ENCODE measurements at places on chromosomes 11 and 22.

DNA sequence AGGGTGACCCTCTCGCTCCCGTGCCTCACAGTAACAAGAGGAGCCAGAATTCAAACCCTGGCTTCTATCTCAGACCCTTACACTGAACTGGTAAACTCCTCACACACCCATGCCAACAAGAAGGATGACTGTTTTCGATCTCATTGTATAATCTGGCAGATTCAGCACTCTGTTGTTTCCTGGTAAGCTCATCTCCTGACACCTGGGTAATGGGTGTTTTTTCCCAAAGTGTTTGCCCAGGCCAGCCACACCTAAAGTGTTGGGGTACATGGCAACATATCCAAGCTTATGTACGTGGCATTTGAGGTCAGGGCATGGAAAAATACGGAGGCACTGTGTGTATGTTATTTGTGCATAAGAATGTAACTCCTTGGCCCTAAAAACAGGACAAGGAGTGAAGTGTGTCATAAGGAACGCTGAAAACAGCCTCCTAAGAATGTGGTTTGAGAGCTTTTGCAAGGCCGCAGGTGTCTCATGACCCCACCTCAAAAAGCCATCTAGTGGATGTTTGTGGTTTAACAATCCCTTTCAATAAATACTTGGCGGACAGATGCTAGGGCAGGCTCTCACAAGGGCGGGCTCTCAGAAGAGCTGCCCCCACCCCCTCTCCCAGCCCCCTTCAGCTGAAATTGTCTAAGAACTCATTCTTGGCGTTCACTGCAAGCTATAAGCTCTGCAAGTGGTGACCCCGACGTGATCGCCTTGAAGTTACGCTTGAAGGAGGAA, at the start of gene MS4A15:
Gene MS4A15 (plus strand): TSS at position 561 of the 726 bp plus-strand sequence. CDS start 6,867 bp downstream, outside the sequence.
- H3K4me1 ChIP-seq, result no peaks in the 10 kb centered on the region
- no peak within 1 kb of the TSS for H3K27ac ChIP-seq
- no peaks in the 10 kb centered on the region for H3K36me3 ChIP-seq
- peak; percentile 64 for DNase-seq
- H3K27me3 ChIP-seq, result peaks cover 20% of the 10 kb centered on the region

DNA sequence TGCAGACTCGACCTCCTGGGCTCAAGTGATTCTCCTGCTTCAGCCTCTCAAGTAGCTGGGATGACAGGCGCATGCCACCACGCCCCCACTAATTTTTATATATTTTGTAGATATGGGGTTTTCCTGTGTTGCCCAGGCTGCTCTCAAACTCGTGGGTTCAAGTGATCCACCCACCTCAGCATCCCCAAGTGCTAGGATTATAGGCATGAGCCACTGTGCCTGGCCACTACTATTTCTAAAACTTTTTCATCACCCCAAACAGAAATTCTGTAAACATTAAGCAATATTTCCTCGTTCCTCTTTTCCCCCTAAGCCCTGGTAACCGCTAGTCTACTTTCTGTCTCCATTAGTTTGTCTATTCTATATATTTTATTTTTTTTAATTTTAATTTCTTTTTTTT, 9.0 kb upstream of the ATG16L2 start:
- no peak overlapping the region for H3K27ac ChIP-seq
- H3K36me3 ChIP-seq, result peaks cover 2% of the 10 kb centered on the region
- H3K4me1 ChIP-seq, result no peaks in the 10 kb centered on the region
- no peak for DNase-seq
- no peak overlapping the region for H3K4me3 ChIP-seq

DNA sequence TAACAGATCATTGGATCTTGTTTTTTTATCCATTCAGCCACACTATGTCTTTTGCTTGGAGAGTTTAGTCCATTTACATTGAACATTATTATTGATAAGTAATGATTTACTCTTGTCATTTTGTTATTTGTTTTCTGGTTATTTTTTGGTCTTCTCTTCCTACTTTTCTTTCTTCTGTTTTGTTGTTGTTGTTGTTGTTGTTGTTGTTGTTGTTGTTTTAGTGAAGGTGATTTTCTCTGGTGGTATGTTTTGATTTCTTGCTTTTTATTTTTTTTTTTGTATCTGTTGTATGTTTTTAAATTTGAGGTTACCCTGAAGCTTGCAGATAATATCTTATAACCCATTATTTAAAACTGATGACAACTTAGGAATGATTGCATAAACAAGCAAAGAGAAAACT, 28.6 kb downstream of the TAF1D start:
- no peaks in the 10 kb centered on the region for H3K4me1 ChIP-seq
- no peak for DNase-seq
- no peak overlapping the region for H3K4me3 ChIP-seq
- H3K27ac ChIP-seq, result no peak overlapping the region

GRCh38 chr11:69423611-69424385, 57.7 kb upstream of the LINC01488 start:
- no peaks in the 10 kb centered on the region for H3K27me3 ChIP-seq
- no peaks in the 10 kb centered on the region for H3K36me3 ChIP-seq
- no peaks in the 10 kb centered on the region for H3K4me1 ChIP-seq
- H3K27ac ChIP-seq, result no peak overlapping the region
- no peak overlapping the region for H3K4me3 ChIP-seq

- H3K27ac ChIP-seq, result no peak overlapping the region
- no peaks in the 10 kb centered on the region for H3K4me1 ChIP-seq
- no peak for DNase-seq
- no peaks in the 10 kb centered on the region for H3K36me3 ChIP-seq
- no peak overlapping the region for H3K4me3 ChIP-seq
These were observed 63.3 kb downstream of the GRIK4 start for GRCh38 chr11:120574876-120575275.

DNA sequence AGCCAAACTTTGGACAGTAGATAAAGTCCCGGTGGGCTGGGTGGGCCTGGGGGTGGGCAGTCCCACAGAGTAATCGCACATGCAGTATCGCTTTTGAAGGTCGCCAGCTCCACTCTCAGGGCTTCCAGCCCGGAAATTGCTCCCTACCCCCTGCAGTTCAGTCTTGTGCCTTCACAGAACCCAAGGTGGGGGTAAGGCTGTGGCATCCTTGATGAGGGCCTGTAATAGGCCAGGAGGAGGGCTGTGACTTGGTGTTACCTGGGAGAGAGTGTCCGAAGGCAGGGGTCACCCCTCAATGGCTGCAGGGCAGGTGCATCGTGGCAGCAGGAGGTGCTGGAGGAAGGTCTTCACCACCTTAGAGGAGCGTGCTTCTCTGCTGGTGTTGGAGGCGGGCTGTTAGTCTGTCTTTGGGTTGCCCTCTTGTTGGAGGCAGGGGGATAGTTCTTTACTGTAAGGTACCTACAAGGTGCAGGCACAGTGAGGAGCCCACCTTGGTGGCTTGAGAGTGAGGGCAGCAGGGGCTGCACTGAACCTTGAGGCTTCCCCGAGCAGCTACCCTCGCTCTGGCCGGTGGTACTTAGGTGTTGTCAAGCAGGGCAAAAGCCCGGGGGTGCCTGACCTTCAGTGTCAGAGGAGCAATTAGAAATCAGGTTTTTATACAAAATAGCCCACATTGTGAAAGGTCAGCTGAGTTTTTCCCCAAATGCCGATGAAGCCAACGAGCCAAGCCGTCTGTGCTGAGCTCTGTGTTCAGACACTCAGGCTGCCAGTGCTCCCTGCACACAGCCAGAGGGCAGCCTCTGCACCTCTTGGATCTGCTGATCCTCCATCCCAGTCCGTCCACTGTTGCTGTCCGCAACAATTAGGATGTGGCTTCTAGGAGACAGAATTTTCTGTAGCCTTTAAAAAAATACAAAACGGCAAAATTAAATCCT, 21.9 kb downstream of the SAMM50 start:
- DNase-seq, result no peak
- no peaks in the 10 kb centered on the region for H3K4me1 ChIP-seq
- no peak overlapping the region for H3K4me3 ChIP-seq
- peaks cover 44% of the 10 kb centered on the region for H3K36me3 ChIP-seq
- no peaks in the 10 kb centered on the region for H3K27me3 ChIP-seq

GRCh38 chr11:33779849-33780528, 5.7 kb upstream of the FBXO3 start:
- no peak overlapping the region for H3K4me3 ChIP-seq
- no peaks in the 10 kb centered on the region for H3K36me3 ChIP-seq
- peaks cover 33% of the 10 kb centered on the region for H3K4me1 ChIP-seq
- no peak overlapping the region for H3K27ac ChIP-seq
- no peaks in the 10 kb centered on the region for H3K27me3 ChIP-seq

DNA sequence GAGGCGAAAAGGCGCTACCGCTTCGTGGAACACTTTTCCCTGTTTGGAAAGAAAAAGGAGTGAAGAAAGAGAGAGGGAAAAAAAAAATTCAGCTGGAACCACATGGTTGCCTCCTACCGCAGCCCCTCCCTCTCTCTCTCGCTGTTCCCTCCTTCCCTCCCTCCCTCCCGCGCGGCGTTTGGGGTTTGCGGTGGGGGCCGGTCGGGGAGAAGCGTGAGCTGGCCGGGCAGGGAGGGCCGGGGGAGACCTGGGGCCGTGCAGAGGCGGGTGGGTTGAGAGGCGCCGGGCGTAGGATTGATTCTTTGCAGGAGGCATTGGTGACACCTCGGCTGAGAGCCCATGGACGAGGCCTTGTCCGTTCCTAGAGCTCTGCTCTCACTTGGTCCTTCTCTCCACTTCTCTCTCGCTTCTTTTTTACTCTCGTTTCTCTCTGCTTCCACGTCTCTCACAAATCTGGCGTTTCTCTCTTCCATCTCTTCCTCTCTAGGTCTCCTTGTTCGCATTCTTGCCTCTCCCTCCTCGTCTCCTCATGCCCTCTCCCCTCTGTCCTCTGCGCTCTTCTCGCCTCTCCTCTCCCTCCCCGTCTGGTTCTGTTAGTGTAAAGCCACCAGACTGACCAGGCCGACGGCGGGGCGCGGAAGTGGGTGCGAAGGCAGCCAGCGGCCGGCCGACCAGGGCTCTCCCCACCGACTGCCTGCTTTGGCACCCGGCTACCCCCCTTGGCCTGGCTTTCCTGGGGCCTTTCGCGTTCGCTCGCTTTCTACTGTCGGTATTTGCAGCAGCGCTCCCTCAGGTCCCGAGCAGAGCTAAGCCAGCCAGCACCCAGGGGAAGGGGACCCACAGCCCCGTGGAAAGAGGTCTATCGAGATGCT, at the start of gene CLMP:
Gene CLMP (minus strand): TSS at position 61 of the 872 bp plus-strand sequence. CDS start 308 bp downstream, outside the sequence.
- peak; percentile 77 for DNase-seq
- H3K36me3 ChIP-seq, result peaks cover 3% of the 10 kb centered on the region
- peak within 1 kb of the TSS; percentile 53 for H3K4me3 ChIP-seq
- H3K27ac ChIP-seq, result peak within 1 kb of the TSS; percentile 81

DNA sequence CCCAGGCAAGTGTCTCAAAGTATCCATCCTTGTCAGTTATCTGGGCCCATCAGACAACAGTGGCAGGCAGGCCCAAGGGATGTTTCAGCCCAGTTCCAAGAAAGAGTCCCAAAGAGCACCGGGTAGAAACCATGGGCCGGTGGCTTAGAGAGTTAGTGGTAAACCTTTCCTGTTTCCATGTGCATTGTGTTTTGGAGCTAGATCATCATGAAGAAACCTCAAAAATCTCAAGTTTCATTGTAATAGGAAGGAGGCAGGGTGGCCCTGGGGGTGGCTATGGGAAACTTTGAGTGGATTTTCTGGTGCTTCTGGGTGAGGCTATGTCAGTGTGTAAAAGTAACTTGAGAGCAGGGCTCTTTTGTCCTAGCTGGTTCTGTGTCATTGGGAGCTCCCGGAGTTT, 68.1 kb downstream of the UBASH3B start:
- H3K4me1 ChIP-seq, result peaks cover 29% of the 10 kb centered on the region
- no peak for DNase-seq
- no peak overlapping the region for H3K27ac ChIP-seq
- H3K27me3 ChIP-seq, result no peaks in the 10 kb centered on the region

GRCh38 chr22:50469377-50470305, 5.2 kb downstream of the SBF1 start:
- H3K27me3 ChIP-seq, result no peaks in the 10 kb centered on the region
- DNase-seq, result peak; percentile 51
- H3K27ac ChIP-seq, result peak overlapping the region; percentile 42
- peaks cover 29% of the 10 kb centered on the region for H3K4me1 ChIP-seq

GRCh38 chr22:31046539-31047226, 34.4 kb upstream of the SMTN start:
- no peak overlapping the region for H3K4me3 ChIP-seq
- H3K27ac ChIP-seq, result no peak overlapping the region
- no peaks in the 10 kb centered on the region for H3K36me3 ChIP-seq
- no peaks in the 10 kb centered on the region for H3K4me1 ChIP-seq
- no peak for DNase-seq
- no peaks in the 10 kb centered on the region for H3K27me3 ChIP-seq

- peaks cover 15% of the 10 kb centered on the region for H3K4me1 ChIP-seq
- no peaks in the 10 kb centered on the region for H3K36me3 ChIP-seq
- peaks cover 6% of the 10 kb centered on the region for H3K27me3 ChIP-seq
- H3K27ac ChIP-seq, result no peak overlapping the region
- no peak overlapping the region for H3K4me3 ChIP-seq
These were observed 41.8 kb upstream of the ACCSL start for GRCh38 chr11:44005956-44006355.

DNA sequence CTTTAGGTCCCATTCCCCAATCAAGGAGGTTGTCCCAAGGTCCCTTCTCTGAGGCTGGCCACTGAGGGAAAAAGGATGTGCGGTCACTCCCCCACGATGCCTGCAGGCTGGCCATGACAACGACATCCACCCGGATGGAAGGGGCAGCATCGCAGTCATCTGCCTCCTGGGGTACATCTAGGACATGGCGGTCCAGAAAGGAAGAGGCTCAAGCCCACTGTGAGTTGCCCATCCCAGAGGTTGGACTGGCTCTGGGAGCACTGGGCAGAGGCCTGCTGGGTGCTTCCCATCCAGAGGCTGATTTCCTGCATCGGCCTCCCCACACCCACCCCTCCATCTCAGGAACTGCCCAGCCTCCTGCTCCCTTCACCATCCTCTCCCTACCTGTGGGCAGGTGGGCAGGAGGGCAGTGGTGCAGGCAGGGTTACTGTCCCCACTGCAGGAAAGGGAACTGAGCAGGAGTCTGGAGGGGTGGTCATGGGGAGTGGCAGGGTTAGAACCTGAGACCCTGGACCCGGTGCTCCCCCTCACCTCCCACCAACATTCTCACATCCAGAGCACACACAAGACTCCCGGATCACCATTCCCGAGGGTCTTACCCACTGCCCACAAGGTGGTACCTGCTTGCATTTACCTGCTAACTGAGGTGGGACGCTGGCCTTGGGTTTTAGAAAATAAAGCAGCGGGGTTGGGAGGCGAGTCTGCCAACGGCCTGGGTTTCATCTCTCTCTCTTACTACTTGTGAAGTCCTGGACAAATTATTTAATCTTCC, 4.4 kb downstream of the RCE1 start:
- H3K4me3 ChIP-seq, result no peak overlapping the region
- H3K36me3 ChIP-seq, result peaks cover 33% of the 10 kb centered on the region
- H3K27me3 ChIP-seq, result no peaks in the 10 kb centered on the region
- no peak for DNase-seq
- H3K4me1 ChIP-seq, result peaks cover 9% of the 10 kb centered on the region

- peak; percentile 40 for DNase-seq
- H3K36me3 ChIP-seq, result peaks cover 4% of the 10 kb centered on the region
- H3K27ac ChIP-seq, result no peak overlapping the region
- no peak overlapping the region for H3K4me3 ChIP-seq
- no peaks in the 10 kb centered on the region for H3K4me1 ChIP-seq
These were observed 78.8 kb downstream of the DDIAS start for GRCh38 chr11:82980292-82980691.
